ENCODE measurements at places on chromosomes 6 and 20.

DNA sequence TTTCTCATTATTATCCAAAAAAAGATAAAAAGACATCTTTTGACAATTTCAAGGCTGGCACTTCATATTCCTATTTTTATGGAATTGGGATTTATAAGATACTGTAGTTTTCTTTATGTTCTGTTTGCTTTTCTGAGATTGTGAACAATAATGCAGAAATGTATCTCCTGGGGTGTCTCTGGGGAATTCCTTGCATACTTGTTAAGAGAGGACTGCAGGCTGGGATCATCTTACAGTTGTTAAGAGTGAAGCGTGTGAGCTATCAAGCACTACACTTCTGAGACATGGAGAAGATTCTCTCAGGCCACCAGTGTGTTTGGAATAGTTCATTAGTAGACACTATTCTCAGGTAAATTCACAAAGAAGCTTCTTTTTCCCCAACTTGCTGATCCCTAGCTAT lies 963.3 kb upstream of the GJE1 start:
- DNase-seq: no peak

DNA sequence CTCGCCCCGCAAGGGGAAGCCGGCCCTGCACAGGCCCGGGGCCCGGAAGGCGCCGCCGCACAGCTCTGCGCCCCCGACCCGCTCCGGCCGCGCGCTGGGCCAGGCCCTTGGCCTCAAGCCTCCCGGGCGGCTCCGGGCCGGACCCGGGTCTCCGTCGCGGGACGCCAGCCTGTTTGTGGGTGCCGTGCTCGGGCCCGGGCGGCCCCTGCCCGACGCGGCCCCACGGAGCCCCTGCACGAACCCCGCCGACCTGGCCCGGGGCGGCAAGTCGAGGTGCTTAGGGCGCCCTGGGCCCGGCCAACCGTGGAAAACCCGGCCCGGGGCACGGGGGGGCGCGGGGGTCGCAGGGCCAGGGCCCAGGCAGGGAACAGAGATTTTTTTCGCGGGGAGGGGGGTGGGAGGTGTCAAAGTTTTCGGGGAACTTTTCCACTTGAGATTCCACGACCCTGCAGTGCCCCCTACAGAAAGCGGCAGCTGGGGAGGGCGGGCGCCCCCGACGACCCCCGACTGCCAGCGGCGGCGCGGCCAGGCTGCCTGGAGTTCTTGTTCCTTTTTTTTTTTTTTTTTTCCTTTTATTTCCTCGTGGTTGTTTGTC lies 805 bp upstream of the STX16 start:
- DNase-seq: no peak

DNA sequence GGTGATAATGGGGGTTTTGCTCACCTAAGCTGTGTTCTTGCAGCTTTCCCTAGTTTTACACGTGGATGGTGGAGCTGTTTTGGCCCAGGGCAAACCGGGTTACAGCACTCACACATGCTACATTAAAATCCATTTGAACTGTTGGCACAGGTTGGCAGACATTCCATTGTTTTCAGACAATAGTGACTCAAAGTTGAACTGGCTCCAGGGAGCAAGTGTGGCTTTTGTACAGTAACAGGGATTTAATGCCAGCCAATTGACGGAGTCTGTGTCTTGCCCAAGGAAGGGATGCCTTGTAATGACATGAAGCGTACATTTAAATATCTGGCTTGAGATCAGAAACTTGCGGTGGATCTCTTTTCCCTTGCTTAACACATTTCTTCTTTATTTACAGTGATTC lies 183.1 kb downstream of the DTNBP1 start:
- no peak for DNase-seq

DNA sequence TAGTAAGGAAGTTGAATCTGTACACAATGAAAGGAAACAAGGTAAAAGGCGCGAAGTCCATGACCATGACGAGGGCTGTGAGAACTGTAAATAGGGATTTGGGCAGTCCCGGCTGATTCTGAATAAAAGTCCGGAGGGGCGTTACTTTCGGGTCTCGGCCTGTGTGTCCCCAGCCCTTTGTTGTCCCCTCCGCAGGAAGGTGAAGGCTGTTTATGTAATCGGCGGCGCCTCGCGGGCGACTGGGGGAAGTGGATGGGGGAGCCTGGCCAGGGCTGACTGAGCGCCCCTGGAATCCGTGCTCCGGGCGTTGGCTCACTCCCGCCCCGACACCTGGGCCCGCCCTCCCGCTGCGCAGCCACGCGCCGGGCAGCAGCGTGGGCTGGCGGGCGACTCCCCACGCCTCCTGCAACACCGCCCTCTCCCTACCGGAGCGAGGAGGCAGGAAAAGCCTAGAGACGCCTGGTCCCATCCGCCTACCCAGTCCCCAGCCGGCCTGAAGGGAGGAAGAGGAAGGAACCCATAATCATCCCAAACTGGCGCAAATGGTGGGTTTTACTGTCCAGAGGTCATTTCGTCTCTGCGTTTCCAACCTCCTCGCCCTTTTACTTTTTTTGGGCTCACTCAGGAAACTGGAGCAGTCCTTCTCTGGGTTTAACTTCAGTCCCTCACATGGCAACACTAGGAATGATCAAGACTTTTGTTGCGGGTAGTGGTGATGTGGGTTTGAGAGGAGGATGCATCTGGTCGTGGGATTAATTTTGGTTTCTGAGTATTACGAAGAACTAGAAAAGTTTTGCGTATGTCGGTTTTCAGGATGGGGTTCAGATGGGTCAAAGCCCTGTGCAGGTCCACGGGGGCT lies 12.1 kb downstream of the TRIM31 start:
- DNase-seq: no peak

DNA sequence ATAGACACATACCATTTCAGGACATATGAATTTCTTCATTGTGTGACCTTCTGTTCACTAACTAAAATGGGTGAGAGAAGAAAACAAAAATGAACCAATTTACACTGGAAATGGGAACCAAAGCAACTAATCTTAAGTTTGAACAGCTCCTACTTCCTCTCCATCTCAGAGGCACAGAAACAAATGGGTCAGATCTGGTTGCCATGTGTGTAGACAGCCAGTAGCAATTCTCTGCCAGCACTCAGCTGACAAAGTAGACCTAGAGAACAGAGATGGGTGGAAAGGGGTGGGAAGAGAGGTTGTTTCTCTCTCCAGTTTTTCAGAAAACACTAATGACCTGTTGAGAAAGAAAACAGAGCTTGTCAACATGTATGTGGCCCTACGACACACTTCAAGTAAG lies 14.3 kb upstream of the POPDC3 start:
- no peak for DNase-seq

DNA sequence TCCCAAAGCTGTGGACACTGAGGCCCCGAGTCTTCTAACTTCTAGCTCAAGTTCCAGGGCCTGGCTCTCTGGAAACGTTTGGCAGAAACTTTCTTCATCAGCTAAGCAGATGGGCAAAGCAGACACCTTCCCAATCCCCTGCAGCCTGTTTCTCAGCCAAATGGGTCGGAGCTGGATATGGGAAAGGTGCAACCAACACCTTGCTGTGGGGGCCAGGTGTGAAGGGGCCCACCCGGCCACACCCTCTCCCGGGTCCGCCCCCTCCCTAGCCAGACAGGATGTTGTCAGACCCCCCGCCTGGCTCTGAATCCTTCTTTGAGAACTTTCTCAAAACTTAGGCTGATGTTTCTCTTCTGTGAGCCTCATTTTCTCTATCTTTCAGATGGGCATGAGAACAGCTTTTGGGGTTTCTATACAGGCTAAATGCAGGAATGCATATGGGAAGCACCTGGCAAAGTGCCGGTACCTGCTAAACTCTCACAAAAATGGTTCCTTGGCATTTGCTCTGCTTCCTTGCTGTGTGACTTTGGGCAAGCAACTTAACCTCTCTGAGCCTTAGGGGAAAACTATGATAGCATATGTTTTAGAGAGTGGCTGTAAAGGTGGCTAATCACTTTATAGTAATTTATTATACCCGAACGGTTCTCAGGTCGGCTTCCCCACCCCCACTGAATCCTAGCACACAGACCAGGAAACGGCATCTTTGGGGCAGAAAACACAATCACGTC lies 1.8 kb downstream of the SNAI1 start:
- DNase-seq: no peak

DNA sequence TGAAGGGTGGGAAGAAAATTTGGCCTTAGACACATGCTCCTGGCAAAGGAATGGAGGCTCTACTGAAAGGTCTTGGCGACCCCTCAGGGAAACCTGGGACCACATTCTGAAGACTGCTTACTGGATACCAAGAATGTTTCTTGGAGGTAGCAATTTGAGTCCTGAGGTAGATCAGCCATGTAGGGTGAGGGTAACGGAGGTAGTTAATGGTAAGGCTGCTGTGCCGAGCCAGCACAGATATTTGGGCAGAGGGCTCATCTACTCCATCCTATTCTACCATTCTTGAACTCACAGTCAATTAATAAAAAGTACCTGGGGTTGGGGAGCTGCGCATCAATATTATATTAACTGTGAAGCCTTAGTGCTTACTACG lies 401 bp upstream of the PHF3 start:
- DNase-seq: peak; percentile 74

- peak; percentile 17 for DNase-seq
These were observed 80.6 kb downstream of the CDYL start for GRCh38 chr6:4856785-4857184.
